ENCODE measurements at places on chromosomes 4 and X.
A peak's percentile ranks its signal among the peaks of the same experiment; 100 is the strongest.

DNA sequence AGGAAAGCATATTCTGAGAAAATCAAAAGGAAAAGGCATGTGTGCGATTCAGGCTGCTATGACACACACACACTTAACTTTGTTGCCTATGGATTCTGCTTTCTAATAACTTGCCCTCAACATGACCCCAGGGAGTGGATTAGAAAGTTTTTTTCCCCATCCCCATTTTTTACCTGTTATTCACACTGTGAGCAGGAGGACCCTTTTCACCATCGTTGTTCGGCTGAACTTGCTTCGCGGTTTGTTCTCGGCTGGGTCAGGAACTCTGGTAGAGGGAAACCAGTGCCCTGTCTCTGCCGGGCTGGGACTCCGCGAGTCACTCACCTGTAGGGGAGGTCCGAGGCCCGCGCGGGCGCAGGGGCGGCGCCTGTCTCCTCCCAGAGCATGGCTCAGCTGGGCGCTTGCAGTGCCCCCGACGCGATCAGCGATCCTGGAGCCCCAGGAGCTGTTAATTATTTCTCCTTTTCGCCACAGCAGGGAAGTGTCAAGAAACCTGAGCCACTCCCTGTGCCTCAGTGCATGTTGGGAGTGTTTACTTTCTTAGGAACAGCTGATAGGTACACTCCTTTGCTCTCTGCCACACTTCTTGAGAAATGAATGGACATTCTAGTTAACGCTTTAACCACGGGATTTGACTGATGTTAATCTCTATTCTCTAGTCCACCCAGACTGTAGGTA, at the start of gene RASSF6:
Gene RASSF6, minus strand, starts transcription at position 322 of the 678 bp plus-strand sequence. CDS start 8,641 bp downstream, outside the sequence.
- no peak for DNase-seq

- DNase-seq, result peak; percentile 93
Observed at GRCh38 chr4:140150886-140151698, 2.9 kb downstream of the MAML3 start.

GRCh38 chr4:22174640-22175039, 226.1 kb upstream of the KCNIP4 start:
- no peak for DNase-seq

- DNase-seq, result no peak
Observed at GRCh38 chrX:65517923-65518322, 16.7 kb downstream of the LAS1L start.

- no peak for DNase-seq
Observed at GRCh38 chr4:165806613-165807012, 66.4 kb upstream of the TLL1 start.

DNA sequence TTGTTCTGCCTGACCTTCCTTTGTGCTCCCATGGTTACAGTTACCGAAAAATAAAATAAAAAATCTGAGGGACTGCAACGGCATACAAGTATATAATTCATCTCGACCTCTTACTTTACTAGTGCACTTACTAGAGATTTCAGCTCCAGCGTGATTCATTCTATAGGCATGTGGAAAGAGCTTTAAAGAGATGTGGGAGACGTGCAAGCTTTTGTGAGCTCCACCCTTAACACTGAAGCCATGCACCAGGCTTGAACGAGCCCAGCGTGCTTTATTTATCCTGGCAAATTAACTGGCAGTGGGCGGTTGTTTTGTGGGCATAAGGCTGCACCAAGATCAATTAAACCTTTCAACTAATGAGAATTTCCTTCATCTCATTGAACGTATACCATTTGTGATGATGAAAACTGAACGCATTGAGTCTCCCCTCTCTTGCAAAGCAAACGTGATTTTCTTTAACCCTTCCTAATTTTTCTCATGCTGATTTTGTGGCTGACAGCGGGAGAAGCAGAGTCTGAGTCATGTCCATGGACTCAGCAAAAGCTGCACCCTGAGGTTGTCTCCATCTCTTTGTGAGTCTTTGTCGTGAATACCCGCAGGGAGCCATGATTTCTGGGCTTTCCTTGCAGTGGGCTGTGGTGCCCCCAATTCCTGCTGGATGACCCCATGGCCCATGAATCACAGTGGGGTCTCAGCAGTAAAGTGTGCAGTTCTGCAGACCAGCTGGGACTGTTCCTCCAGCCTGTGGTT, 60.1 kb downstream of the MXRA5 start:
- DNase-seq, result no peak

GRCh38 chr4:120853161-120853935, 69.2 kb downstream of the PRDM5 start:
- no peak for DNase-seq

GRCh38 chr4:184473499-184474262, 669 bp downstream of the IRF2 start:
- DNase-seq, result peak; percentile 73

- DNase-seq, result peak; percentile 40
Observed at GRCh38 chr4:137203601-137204000, 328.7 kb downstream of the PCDH18 start.

- no peak for DNase-seq
Observed at GRCh38 chrX:39484159-39485068, 613.3 kb downstream of the BCOR start.

DNA sequence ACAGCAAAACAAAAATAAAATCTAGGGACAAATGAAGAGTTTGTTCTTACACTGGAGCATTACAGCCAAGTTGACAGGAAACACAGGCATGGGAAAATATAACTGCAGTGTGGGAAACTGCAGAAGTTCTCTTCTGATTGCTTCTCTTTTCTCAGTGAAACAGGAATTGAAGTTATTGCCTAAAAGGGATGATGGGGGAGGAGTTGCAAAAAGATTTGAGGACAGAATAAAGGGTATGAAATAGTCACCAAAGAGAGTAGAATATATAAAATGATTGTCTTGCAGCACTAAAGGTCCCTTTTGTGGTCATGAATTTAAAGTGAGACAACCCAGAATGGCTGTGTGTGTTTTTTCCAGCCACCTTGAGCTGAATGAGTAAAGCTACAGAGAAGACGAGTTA, 103.7 kb downstream of the JADE1 start:
- no peak for DNase-seq

GRCh38 chr4:105550641-105551040, 1.8 kb upstream of the ARHGEF38 start:
- DNase-seq, result no peak

DNA sequence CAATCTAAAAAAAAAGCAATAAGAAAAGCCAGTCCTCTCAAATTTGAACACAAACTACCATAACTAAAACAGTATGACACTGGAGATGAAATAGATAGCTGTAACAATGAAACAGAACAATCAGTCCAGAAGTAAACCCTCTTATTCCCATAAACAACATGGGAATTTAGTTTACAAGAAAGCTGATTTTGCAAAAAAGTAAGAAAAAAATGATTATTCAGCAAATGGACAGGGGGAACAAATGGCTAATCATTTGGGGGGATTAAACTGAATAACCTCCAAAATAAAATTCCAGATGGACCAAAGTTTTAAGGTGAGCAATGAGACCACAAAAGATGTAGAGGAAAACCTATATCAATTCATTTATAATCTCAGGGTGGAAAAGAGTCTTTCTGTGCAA, 16.1 kb upstream of the SASH3 start:
- no peak for DNase-seq

DNA sequence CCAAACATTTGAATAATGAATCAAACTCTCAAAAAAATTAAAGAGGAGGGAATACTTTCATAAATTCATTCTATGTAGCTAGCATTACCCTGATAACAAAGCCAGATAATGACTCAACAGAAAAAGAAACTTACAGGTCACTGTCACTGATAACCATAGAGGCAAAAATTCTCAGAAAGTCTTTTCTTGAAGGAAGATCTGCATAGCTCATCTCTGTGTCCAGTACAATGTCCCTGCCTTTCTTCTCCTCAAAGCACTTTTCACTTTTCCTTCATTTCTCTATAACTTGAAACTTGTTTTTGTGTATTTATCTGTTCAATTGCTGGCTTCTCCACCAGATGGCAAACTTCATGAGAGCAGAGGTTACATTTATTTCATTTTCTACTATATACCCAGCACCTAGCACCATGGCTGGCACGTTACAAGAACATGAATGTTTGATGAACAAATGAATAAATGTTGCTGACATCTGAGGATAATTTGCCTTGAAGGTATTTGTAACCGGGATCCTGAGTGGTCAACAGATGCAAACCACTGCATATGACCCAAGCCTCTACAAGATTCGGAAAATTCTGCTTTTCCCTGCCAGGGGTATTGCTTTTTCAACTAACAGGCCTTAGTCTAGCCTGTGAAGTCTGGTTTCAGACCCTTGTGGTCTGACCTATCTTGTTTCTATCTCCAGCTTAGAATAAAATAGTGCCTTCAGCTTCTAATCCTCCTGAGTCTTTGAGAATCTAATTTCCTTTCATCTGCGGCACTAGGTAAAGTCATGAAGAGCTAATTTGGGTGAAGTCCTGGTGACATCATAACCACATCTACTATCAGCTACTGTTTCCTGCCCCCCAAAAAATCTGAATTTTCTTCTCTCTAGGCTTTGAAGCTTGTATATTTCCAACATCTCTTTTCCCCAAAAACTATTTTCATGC, 52.5 kb upstream of the ANTXR2 start:
- DNase-seq, result no peak

DNA sequence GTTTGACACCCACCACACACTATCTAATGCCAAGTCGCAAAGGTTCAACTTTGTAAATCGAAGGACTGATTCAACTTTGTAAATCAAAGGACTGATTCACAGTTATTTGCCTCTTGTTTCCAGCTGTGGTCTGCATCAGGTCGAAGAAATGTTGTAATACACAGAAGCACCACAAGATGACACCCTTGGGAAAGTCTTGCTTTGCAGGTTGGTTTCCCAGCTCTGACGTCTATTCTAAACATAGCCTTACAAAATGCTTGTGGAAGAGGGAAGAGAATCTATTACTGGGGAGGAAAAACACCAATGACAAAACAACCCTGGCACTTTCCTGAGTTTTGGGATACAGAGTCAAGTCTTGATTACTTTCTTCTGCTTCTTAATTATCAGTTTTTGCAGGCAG, 35.3 kb downstream of the SUPT20HL1 start:
- DNase-seq, result no peak

DNA sequence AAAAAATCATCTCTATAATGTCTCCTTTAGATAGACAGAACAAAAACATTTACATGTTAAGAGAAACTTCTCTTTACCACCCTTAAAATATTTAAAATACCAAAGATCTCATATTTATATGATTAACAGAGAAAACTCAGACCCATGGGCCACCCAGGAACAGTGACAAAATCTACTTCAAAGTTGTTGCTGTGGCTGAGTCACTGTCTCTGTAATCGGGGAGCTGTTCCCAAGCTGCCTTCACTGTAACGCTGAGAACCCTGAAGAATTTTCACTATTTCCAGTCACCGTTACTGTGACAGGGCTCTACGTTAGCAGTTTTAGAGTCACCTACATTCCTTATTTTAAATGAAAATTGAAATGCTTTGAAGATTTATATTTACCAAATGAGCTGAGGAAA, 9.0 kb upstream of the DAPP1 start:
- no peak for DNase-seq

GRCh38 chr4:10123227-10124101, 6.9 kb upstream of the WDR1 start:
- DNase-seq, result peak; percentile 64

DNA sequence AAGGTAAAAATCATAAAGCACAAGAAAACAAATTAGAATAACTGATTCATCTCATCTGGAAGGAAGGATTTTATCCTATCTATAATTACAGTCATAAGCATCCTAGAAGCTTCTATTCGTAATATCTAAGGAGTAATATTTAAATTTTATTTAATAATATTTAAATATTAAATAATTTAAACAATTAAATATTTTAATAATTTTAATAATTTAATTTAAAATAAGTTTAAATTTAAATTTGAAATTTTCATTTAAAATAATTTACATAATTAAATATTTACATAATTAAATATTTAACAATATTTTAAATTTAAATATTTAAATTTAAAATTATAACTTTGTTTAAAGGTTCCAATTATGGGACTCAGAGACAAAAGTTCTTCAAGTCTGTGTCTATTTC, 127.5 kb upstream of the GK2 start:
- no peak for DNase-seq

DNA sequence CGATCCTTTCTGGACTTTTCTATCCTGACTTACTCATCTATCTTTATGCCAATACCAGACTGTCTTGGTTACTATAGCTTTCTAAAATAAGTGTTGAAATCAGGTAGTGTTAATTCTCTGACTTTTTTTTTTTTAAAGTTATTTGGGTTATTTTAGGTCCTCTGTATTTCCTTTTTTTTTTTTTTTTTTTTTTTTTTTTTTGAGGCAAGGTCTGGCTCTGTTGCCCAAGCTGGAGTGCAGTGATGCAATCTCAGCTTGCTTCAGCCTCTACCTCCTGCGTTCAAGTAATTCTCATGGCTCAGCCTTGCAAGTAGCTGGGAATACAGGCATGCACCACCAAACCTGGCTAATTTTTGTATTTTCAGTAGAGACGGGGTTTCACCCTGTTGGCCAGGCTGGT, 2.8 kb upstream of the NELFA start:
- DNase-seq, result no peak

- DNase-seq, result no peak
Observed at GRCh38 chr4:26907731-26908599, 47.3 kb downstream of the STIM2 start.

GRCh38 chr4:67292045-67292444, 253.3 kb downstream of the CENPC start:
- DNase-seq, result no peak

DNA sequence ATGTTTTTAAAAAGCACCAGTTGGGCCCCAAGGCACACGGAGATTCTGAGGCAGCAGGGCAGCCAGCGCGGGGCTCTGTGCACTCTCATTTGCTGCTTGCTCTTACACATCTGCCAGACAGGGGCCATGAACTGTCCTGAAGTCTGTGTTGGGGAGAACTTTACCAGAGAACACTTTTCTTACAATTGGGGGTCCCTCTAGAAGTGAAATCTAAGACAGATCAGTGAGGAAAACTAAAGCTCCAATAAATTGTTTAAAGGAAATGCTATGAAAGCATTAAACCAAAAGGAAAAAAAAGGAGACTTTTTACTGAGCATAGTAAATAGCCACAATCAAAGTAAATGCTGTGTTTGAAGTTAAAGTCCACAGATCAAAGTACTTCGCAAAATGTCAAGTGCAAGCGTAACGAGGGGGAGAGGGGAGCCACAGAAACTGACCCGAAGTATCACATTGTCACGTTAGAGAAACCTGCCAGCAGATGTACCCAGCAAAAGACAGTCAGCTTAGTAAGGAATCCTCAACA, 37.8 kb downstream of the SORBS2 start:
- no peak for DNase-seq

DNA sequence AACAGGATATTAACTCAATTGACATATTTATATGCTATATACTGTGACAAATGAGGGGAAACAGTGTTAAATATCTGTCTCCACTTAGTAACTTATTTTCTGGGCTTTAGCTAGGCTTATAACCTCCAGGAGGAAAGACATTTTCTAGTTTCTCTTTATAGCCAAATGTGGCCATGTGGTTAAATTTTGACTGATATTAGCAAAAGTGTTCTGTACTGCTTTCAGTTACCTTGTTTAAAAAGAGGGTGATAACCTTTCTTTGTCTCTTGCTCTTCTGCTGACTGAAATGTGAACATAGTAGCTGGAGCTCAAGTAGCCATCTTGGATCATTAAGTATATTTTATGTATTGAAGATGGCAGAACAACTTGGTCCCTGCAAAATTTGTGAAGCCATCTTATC, 253.7 kb downstream of the PDHA2 start:
- DNase-seq, result no peak

- DNase-seq, result no peak
Observed at GRCh38 chr4:88327665-88328064, 43.3 kb upstream of the PPM1K start.

Data from right forelimb (tissue), 1 donor.